ENCODE measurements at places on chromosomes 1 and 21. TPM values are rescaled to one million over a fixed set of nuclear protein-coding genes. Genes with fewer than 3 reads are reported as not detected.

DNA sequence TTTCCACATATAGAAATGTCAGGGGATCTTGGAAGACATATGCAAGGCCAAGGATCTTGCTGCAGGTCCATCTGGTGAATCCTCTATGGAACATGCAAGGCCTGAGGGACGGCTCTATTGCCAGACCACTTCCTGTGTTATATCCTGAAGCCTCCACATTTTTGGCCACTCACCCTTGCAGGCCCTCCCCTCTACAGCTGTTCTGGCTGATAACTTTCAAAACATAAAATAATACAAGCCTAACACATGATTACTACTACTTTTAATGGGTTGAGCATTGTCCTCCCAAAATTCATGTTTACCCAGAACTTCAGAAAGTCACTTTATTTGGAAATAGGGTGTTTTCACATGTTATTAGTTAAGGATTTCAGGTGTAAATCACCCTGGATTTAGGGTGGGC lies 18.5 kb upstream of the LYPLAL1 start:
- no peak for DNase-seq

DNA sequence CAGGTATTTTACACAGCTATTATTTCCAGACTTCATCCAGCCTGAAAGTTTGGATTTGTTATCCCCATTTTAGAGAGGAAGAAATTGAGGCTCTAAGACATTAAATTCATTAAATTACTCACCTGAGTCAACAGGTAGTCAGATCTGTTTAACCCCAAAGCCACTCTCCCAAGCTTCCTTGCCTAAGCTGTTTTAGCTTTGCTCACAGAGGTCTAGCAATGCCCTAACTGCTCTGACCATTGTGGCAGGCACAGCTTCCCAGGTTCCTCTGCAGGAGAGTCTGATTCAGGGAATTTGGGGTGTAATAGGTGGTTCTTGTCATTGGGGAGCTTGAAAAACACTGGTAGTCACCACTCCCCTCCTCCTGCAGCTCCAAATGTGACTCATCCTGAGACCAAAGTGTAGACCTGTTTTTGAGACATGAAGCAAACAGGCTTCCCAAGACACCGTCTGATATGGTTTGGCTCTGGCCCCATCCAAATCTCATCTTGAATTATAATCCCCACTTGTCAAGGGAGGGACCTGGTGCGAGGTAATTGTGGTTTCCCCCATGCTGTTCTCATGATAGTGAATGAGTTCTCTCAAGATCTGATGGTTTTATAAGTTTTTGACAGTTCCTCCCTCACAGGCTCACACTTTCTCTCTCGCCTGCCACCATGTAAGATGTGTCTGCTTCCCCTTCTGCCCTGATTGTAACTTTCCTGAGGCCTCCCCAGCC lies 142.8 kb upstream of the DNAH14 start:
- no peak for DNase-seq

GRCh38 chr1:234915924-234916675 lies 212.5 kb downstream of the TOMM20 start:
- no peak for DNase-seq

AQP10 gene
- 0.13 TPM for polyA plus RNA-seq

TFF2 gene
- 0.13 TPM for polyA plus RNA-seq

OLFML3 gene
- polyA plus RNA-seq: 109 TPM

Data from renal pelvis (tissue), 12 donors.